Lung (tissue), 17 donors: ENCODE measurements at places on chromosomes 5 and 9. TPM values are rescaled to one million over a fixed set of nuclear protein-coding genes. Genes with fewer than 3 reads are reported as not detected.

GRCh38 chr5:102153003-102153759 is 142.9 kb downstream of the SLCO4C1 start:
- DNase-seq = peak; percentile 65

DNA sequence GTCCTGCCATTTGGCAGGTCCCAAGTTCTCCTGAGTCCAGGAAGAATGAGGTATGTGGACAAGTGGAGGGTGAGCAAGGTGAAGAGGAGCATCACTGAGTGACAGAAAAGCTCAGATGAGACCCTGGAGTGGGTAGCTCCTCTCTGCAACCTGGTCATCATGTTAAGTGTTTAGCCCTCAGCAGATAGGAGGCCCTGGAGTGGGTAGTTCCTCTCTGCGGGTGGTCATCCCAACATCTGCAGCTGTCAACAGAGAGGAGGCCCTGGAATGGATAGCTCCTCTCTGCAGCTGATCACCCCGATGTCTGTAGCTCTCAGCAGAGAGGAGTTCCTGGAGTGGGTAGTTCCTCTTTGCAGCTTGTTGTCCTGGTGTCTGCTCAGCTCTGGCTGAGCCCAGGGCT is 48.4 kb downstream of the NDUFAF2 start:
- DNase-seq = no peak

DNA sequence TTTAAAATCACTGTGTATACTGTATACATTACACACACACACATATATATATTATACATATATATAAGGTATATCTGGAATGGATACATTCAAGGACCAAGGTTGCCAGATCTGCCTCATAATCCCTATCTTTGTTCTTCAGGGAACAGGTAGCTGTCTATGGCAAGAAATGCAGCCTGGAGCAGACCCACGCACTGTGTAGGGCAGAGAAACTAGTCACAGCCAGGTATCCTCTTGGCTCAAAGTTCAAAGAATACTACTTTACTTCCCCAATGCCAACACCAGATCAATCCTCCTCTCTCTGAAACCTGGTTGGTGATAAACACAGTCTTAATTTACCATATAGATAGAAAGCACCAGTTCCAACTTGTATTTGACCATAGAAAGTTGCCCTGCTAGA is 313.6 kb downstream of the PRELID2 start:
- no peak for DNase-seq

ENTREP1 gene
- 47.9 TPM for total RNA-seq

PCDHA9 gene
- 0.68 TPM for total RNA-seq

GRCh38 chr9:84699984-84700383 is 30.5 kb downstream of the NTRK2 start:
- DNase-seq = no peak

GRCh38 chr9:75607521-75607920 is 283.0 kb upstream of the PCSK5 start:
- DNase-seq = no peak
